ENCODE measurements at places on chromosomes 4 and X.

GRCh38 chr4:118318931-118319330 is 33.9 kb downstream of the PRSS12 start:
- no peak for DNase-seq

GRCh38 chr4:59644765-59645164 is 1555.4 kb upstream of the ADGRL3 start:
- no peak for DNase-seq

DNA sequence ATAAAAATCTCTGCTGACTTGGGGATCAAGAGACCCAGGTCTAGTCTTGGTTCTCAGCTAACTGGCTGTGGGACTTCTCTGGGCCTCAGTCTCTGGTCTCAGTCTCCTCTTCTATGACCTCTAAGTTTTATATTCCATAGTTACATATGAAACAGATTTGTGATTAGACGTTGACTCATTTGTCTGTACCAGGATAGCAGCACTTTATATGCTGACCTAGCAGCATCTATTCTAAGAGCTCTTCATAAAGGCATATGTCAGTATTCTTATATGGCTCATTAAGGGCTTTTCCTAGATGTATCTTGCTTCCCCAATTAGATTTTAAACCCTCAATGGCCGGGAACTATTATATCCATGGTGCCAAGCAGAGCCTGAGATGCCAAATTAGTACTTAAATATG is 12.7 kb downstream of the GRPR start:
- DNase-seq, result no peak

DNA sequence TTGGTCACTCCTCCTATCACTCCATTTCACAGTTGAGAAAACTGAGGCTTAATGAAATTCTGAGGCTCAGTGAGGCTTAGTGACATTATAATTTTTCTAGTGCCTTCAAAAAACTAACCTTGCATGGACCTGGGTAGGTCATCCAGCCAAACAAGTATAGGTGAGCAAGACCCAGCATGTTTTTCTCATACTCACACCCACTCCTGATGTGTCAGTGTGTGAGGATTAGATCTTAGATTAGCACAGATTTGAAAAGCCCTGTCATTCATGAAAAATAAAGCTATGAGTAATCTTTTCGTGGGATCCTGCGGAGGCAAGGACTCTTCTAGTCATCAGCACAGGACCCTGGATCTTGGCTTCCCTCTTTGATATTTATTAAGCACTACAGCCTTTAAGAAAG is 146.7 kb downstream of the CHIC2 start:
- DNase-seq, result no peak
